ENCODE measurements at places on chromosomes 7 and 10. TPM values are rescaled to one million over a fixed set of nuclear protein-coding genes. Genes with fewer than 3 reads are reported as not detected.

Gene HACD1
- total RNA-seq, result 16.4 TPM

DNA sequence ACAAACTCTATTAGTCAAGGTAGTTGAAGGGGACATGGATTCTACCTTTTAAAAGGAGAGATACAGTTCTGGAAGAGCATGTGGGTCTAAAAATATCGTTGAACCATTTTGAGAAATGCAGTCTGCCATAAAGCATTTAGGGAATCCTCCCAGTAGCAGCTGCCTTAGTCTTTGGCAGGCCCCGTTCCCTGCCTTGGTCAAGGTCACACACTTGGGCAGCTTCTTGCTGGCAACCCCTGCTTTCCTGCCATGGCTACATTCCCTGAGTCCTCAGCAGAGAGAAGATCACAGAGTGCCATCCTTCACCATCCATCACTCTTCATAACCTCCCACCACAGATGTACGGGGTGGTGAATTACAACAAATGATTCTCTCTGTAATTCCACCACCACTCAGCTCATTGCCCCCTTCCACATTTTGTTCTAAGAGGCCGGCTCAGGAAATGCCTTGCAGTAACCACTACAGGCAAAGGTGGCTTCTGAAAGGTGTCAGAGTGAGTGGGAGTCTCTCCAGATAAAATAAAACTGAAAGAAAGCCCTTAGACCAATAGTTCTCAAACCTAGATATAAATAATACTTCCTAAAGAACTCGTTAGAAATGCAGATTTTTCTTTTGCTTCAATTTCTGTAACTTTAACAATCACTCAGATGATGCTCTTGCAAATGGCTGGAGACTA is 121.4 kb upstream of the STK17A start:
- DNase-seq, result no peak

GRCh38 chr7:40015790-40016296 is 65.8 kb downstream of the CDK13 start:
- DNase-seq, result no peak

DNA sequence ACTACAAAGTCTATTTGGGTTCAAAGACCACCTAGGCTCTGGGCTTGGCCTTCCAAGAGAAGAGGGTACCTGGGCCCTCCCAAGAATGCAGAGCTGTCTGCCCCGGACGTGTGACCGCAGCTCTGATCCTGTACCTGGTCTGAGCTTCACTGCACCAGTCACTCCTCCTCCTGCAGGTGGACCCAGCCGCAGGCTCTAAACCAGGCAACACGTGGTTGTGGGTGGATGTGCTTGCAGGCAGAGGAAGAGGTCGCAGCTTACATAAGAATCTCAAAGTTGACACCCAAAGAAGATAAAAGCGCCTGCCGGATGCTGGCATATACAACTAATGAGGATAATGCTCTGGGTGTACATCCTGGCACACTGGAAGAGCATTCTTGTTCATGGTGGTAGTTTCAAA is 9.4 kb upstream of the PFKP start:
- no peak for DNase-seq

DNA sequence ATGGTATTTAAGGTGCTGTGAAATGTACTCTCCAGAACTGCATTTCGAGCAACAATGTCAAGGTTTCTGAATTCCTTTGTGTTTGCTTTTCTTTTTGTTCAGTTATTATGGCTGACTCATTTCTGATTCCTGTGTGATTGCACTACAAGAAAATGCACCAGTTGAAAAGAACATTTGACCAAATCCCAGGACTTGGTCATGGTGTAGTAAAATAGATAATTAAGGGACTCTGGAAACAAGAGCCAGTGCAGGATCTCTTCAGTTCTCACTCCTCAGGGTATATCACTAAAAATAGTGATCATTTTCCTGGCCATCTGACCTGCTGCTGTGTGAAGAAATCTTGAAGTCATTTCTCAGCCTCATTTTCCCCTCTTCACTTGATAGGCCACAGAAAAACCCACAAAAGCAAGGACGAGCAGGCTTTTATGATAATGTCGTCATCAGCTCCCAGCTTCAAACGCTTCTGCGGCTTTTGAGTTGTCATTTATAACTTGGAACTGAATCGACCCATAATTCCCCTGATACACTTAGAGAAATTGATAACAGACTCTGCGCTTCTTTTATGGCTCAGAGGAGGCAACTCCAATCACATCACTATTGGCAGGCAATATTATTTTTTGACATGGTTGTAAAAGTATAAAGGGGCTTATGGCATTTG is 274.7 kb downstream of the HDAC9 start:
- no peak for DNase-seq

DNA sequence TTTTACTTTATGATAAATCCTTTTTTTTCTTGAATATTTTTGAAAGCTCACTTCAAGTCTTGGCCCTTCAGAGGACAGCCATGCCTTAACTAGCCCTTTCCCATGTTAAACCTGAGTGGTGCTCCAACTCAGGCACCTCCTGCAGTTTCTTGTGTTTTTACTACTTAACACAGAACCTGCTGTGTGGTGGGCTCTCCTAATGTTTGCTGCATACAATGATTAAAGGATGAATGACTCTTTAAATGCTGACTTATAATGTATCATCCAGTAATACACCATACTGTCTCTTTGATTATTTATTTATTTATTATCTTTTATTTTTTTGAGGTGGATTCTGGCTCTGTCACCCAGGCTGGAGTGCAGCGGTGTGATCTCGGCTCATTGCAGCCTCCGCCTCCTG is 179.4 kb downstream of the SEMA3E start:
- DNase-seq, result no peak

GRCh38 chr10:13180788-13181187 is 19.4 kb downstream of the MCM10 start:
- no peak for DNase-seq

Gene C1QL3
- total RNA-seq, result 6.5 TPM

- DNase-seq, result no peak
These were observed 2.5 kb upstream of the ETV1 start for GRCh38 chr7:13991791-13992595.

Gene MKX
- total RNA-seq, result 0.36 TPM

GRCh38 chr7:127578036-127578684 is 7.2 kb downstream of the GCC1 start:
- DNase-seq, result no peak

- DNase-seq, result no peak
These were observed 4.0 kb upstream of the SLC29A4 start for GRCh38 chr7:5278766-5279165.

DNA sequence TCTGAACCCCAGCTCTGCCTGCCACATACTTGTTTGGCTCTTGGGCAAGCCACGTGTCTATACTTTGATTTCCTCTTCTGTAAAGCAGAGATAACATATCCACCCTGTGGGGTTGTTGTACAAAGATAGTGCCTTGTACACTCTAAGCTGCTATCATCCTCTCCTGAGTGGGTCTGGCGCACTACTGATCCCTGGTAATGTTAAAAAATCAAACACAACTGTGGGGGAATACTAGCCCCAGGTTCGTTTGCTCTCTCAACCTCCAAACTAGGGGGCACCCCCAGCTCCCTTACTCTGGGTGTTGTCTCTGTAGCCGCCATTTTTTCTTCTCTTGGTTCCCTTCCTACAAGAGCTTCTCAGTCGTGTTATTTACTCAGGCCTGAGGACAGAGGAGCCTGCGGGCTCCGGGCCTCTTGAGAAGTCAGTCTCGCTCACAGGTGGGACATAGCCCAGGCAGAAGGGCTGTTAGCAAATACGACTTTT is 1.0 kb downstream of the POLM start:
- no peak for DNase-seq

GRCh38 chr10:69457771-69458237 is 6.5 kb downstream of the TSPAN15 start:
- DNase-seq, result no peak

DNA sequence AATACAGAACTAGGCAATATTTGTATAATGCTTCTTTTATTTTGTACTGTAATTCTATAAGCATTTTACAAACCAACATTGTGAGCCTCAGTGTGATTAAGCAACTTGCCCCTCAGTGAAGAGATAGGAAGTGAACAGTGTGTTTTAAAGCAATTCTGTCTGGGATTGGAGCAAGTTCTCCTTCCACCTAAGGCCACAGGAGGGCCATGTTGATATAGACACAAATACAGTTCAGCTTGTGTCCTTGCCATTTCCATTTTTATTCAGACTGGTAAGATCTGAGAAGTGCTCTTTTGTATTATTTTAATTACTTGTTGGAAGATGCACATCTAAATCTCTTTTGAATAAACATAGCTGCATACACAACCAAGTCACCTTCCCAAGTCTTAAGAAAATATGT is 416.3 kb upstream of the COBL start:
- no peak for DNase-seq

- no peak for DNase-seq
These were observed 605.1 kb downstream of the SORCS1 start for GRCh38 chr10:106559442-106559841.

DNA sequence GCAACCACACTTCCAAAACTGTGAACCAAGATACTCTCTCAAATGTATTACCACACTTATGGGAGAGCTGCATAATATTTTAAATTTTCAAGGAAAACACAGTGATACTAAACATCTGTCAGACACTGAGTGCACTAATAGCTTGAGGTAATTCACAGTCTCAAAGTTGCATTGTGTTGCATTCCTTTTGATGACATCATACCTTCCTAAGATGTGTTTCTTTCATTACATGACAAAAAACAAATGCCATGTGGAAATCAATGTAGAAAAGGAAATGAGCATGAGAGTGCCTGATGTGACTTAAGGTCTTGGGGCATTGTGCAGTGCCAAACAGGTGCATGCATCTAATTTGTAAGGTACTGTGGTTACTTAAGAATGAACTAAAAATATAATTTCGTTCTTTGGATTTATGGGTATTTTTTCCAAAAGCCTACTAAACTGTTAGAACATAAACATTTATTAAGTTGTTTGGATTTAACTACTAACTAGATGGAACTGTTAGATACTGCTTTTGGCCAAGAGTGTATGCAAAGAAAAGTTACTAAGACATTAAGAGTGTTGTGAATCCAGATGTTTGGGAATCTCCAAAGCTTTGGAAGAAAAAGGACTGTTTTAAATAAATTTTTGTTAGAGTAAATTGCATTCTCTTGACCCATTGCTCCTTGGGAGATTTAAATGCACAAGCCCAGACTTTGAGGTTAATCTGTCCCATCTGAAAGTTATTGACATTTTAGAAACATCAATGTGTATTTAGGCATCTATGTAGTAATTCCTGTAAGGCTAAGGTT is 496.2 kb upstream of the SEMA3D start:
- no peak for DNase-seq

Gene NACAD
- 7.3 TPM for total RNA-seq

Gene SNCG
- total RNA-seq, result 60.4 TPM
